ENCODE measurements at places on chromosomes 11 and 22.

DNA sequence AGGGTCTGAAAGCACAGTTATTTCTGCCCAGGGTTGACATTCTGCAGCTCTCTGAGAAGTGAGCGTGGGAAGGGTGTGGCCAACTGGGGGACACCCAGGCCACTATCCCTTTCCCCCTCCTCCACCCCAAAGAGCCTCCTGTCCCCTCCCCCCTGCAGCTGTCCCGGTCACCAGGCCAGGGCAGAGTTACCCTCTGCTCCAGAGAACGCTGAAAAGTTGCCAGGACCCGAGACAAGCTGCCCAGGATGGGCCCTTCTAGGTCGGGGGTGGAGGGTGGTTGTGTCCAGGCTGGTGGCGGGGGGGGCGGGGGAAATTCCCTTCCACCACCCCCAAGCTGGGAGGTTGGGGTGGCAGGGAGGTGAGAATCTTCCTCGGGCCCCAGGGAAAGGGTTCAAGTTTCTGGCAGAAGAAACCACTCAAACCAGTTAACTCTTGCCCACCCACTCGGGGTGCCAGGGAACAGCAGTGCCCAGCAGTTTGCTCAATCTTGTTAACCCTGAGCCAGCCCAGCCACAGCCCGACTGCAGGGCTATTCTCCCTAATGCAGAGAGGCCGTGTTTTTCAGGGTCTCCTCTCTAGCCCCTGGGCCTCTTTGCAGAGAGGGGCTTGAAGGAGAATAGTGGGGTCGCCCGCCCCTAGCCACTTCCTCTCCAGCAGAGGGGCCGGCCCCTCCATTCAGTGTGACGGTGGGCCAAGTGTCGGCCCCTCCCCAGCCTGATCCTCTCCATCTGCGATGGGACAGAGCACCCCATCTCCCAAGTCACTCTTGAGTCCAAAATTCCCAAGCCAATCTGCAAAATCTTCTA is 697 bp downstream of the LGALS1 start:
- DNase-seq: peak; percentile 42

DNA sequence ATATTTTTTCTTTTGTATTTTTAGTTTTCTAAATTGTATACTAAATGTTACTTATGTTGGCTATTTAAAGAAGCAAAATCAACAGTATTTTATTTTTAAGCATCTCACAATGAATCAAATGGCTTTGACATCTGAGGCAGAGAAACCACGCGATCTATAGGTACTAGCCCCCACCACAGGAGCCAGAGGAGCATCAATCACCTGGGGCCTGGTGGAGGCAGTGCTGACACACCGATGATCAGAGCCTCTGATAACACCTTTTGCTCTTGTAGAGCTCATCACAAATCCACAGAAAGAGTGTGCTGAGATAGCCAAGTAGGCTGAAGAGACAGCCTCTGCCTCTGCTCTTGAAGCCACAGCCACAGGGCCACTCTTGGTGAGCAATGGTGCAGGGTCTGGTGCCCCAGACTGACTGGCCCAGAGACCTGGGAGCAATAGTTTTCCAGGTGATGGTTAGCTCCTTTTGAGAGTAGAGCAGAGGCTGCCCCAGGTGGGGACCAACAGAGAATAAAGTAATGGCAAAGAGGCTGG is 25.2 kb downstream of the HIRA start:
- no peak for DNase-seq

DNA sequence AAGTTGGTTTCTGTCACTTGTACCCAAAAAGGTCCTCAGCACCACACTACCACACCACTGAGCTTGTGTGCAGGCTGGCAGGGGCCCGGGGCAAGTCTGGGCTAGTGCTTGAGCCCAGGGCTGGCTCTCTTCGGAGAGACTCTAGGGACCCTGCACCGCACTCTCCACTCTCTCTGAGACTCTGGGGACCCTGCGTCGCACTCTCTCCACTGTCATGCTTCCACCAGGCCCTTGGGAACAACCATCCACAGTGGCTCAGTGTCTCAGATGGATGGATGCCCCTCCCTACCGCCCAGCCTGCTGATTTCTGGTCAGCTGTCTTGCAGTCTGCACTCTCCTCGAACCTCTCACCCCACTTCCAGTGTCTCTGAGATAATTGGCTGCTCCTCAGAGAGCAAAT is 2.0 kb upstream of the SBF1 start:
- no peak for DNase-seq

DNA sequence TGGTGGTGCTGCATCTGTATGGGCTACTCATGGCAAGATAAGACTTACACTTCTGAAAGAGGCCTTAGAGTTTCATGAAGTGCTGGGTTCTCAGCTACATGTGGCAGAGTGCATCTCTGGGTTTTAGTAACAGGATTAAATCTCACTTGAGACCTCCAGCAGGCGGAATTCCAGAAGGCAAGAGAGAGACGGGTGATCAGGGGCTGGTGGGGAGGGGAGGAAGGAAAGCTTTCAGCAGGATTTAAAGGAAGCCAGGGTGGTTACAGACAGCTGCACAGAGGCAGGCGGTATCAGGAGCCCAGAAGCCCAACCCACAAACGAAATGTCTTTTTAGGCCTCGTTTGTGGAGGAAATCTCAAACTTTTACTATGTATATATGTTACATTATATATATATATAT is 56.2 kb upstream of the CD82 start:
- no peak for DNase-seq

DNA sequence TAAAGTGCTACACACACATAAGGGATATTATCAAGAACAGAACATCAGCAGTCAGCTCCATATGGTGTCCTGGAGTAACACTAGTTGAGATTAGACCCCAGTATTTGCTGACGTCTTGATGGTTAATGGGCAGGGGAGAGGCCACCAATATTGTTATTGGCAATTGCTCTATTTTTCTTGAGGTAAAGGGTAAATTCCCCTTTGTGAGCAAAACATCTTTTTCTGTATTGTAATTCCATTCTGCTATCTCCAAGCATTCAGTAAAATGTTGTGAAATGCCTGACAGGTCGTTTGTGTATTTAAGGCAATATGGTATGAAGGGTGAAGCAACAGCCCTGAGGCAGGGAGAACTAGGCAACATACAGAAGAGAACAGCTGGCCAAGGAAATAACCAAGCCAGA is 21.9 kb downstream of the PC start:
- no peak for DNase-seq

DNA sequence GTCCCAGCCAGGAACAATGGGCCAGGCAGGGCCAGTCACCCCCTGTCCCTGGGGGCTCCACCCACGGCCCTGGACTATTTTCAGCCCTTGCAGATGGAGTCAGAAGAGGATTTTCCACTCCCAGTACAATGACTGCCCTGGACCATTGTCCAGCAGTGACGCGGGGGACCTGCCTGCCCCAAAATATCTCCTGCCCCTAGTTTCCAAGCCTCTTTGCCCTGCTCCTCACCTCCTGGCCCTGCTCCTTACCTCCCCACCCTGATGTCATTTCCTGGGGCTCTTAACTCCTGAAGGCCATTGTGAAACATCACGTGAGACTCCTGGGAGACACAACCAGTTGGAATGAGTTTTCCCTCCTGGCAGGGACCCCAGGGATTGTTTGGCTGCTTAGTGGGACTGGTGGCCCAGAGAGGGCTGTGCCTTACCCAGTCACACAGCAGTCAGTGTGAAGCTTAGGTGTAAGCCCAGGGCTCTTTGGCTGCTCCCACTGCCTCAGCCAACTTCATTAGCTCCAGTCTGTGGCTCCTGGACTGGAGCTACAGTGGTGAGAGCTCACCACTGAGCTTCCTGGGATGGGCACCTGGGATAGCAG is 22.2 kb downstream of the P2RY2 start:
- DNase-seq: no peak

DNA sequence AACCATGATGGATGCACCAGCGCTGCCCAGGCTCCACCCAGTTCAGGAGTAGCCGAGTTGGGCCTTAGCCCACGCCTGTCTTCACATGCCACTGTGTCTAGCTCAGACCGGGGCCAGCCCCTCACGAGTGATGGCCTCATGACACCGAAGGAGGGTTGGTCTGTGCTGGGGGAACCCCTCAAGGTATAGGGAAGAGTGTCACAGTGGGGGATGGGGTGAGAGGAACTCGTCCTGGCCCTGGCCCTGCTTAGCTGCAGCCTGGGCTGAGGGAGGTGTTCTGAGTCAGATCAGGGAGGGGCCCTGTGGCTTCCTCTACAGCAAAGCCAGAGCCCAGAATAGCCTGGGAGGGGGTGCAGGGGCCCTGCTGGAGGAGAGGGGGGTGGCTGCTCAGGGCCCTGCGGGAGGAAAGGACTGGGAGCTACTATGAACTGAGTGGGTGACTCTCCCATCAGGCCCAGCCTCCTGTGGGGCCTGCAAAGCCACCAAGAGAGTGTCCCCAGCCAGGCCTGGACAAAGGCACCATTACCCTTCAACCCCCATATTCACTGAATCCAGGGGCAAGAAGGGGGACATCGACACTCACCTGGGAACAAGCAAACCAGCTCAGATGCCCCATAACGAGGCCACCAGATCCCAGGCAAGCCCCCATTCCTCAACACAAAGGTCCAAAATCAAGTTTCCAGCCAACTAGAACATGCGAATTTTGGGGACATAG is 41.2 kb downstream of the IGLL5 start:
- DNase-seq: peak; percentile 54

DNA sequence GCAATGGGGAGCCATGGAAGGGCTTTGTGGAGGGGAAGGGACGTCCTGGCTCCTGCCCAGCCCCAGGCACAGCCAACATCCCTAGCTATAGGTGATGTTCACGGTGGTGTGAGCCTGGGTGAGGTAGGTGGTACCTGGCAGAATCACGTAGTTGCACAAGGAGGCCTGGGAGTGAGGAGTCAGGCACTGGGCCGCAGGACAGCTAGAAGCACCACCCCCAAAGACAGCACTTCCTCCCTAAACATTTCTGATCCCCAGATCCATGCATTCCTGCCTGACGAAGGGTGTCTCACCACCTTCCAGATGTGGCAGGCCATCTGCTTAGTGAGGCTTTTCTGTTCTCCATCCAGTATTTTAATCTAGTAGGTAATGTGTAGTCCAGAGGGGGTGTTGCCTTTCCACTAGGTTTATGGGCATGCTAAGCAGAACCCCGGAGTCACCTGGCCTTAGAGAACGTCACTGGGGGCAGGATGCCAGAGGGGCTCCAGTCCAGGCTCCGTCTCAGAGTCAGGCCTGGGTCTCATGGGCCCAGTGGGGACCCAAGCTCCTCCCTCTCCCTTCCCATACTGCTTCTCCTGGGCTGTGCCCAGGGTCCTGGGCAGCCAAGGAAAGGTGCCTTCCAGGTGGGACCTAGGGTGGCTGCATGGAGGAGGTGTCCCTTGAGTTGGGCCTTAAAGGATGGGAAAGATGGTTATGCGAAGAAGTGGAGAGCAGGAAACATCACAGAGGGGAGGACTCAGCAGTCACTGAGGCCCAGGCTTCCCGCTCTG is 56.2 kb downstream of the OTOG start:
- DNase-seq: no peak

DNA sequence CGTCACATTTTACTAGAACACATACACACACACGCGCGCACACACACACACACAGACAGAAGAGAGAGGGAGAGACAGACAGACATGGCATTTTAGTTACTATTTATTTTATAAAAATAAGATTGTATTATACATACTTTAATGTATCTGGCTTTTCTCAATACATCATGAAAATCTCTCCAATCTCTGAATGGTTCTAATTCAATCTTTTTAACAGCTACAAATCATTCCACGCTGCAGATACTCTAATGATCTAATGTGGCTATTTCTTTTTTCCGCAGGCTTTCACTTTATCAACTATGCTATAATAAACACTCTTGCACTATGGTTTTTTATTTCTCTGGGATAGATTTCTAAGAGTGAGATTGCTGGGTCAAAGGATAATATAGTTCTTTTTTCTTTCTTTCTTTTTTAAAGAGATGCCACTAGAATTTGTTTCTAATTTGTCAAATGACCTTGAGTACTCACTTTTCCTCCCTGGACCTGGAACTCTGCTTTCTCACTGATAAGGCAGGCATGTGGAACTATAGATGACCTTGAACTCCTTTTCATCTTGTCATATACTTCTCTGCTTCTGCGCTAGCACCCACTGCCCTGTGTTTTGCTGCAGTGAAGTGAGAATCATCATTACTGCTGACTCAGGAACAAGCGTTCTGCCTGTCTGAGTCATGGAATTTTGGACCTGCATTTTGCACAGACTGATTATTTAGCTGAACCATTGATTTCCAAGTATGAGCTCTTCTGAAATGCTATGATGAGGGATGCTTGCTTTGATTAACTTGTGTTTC is 4.9 kb upstream of the SLC6A5 start:
- no peak for DNase-seq

DNA sequence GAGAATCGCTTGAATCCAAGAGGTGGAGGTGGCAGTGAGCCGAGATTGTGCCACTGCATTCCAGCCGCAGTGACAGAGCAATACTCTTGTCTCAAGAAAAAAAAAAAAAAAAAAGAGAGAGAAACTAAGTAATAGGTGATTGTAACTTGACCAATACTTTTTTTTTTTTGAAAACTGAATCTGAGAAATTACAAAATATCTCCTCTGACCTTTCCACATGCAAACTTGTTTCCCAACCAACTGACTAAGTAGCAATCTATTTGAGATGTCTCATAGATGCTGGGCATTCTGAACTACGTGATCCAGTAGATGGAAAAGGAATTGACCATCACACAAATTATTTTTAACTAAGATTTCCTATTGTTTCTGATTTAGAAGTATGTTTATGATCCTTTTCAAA is 407.3 kb upstream of the CHORDC1 start:
- no peak for DNase-seq

GRCh38 chr11:106917973-106918372 is 100.3 kb downstream of the GUCY1A2 start:
- DNase-seq: no peak

GRCh38 chr11:28296426-28296825 is 188.2 kb downstream of the METTL15 start:
- DNase-seq: no peak

GRCh38 chr11:120199613-120200012 is 11.2 kb upstream of the OAF start:
- DNase-seq: no peak

DNA sequence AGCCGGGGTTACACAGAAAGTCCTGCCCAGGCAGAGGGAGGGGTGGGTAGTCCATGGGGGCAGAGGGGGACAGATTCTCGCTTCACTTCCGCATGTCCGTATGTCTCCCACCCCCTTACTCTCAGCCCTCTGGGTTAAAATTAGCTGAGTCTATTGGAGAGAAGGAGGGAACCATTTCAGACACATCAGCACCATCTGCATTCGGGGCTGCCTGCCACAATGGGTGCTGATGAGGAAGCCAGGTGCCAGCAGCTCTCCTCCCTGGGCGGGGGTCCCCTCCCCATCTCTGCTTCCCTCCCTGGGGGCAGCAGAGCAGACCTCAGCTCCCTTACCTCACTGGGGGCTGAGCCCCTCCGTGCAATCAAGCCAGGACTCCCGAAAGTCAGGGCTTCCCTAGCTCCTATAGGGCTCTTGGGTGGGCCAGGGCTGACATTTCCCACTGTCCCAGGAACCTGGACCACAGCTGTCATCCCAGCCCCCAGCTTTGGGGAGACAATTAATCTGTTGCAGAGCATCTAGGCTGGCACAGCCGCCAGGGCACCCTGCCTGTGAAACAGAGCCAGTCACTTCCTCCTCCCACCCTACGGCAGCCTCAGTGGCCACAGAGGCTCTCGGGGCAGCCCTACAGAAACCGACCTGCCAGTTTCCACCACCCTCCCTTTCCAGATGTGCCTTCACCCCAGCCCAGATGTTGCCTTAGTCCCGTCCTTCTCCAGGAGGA is 67.3 kb downstream of the PDE2A start:
- DNase-seq: no peak

- DNase-seq: no peak
Observed at GRCh38 chr11:120244476-120245365, 4.8 kb downstream of the POU2F3 start.
